ENCODE measurements at places on chromosomes 12 and 14.

DNA sequence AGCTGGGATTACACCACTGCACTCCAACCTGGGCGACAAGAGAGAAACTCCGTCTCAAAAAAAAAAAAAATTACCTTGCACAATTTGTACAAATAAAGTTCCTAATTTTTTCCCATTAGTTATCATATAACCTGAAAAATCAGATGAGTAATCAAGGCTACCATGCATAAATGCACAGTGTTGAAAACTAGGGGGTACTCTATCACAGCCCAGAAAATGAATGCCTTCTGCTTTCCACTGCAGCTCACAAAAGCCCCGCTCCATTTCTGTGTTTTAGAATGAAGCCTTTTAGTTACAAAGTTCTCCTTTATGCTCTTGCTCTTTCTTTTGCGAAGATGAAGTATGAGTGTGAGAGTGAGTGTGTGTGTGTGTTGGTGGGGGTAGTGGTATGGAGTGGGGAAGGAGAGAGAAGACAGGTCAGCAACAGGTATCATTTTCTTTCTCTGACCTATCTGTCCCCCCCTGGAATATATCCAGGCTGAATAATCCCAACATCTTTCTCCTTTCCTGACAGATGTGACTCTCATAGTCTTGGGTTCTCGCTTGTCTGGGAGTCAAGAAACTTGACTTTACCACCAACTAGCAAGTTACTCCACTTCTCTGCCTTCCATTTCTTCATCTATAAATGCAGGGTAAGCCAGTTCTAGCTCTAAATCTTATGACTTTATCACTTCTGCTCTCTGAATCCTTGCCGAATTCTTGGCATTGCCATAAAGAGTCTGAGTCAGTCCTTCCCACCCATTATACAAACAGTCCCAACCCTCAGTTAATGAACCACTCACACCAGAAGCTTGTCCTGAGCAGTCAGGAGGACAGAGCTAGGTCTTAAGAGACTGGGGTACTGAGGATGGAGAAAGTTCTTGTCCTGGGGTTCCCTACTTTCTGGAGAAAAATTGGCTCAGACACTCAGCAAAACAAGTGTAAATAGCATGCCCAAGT, 16.1 kb downstream of the BIN2 start:
- no peak for DNase-seq

GRCh38 chr12:125340791-125341190, 275.6 kb downstream of the AACS start:
- DNase-seq = no peak

GRCh38 chr12:128191380-128191779, 75.6 kb upstream of the TMEM132C start:
- DNase-seq = no peak

DNA sequence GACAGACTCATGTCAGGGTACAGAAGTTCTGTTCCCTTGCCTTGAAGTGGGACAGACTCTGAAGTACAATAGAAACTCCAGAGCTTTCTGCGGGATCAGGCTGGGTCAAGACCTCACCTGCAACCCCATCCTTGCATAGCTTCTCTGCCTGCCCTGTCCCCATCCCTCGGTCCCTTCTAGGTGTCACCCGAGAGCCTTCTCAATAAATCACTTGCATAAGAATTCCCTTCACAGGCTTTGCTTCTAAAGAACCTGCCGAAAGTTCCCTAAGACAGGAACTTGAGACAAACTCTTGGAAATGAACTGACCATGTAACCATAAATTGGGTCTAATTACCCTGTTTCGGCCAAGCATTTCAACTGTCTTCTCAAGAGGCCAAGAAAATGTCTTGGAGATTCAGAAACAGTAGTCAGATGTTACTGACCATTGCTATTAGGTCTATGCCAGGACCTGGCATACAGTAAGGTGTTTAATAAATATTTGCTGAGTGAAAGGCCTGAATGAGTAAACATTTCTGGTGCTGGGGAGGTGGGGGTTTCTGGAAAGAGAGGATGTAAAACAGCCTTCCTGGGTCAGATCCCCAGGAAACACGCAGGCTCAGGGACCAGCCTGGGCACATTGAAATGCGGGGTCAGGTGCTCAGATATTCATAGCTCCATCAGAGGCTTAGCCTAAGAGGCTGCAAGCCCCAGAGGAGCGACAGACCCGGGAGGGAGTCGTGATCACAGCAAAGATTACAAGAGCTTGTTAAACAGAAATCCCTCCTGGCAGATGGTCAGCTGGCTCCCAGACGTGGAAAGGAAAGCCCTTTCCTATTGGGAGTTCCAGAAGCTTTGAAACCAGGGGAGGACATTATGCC, 226.2 kb upstream of the LHX5 start:
- DNase-seq = no peak

DNA sequence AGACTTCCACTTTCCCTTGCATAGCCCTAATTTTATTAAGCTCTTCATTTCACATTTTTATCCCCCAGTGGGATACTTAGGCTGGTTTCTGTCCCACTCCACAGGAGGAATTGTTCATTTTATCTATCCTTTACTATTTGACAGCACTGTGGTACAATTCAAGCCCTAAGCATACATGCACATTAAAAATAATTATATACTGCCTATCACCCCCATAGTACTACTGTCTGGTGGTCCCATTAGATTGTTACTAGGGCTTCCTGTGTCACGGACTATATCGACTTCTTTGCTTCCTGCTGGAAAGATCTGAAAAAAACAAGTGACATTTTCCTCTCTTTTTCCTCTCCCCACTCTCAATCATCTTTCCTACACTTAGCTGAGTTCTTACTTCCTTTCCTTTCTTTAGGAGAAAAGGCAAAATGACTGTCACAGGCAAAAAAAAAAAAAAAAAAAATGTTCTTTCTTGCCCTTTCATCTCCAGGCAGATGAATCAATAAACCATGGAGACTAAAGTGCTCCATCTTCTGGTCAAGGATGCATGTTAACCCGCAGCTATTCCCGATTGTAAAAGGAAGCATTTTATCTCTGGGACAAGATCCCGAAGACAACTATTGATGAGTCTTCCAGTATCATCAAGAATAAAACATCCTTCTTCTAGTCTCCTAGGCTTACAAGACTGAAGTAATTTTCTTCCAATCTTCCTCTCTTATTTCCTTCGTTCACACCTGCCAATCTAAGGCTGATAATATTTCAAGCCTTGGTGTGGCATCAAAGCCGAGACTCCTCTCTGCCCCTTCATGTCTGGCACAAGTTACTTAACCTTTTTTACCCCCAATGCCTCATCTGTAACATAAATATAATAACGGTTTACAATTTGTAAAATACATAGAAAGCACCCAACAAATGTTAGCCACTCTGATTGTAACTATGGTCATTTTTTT, 94.4 kb upstream of the PLEKHG7 start:
- no peak for DNase-seq

DNA sequence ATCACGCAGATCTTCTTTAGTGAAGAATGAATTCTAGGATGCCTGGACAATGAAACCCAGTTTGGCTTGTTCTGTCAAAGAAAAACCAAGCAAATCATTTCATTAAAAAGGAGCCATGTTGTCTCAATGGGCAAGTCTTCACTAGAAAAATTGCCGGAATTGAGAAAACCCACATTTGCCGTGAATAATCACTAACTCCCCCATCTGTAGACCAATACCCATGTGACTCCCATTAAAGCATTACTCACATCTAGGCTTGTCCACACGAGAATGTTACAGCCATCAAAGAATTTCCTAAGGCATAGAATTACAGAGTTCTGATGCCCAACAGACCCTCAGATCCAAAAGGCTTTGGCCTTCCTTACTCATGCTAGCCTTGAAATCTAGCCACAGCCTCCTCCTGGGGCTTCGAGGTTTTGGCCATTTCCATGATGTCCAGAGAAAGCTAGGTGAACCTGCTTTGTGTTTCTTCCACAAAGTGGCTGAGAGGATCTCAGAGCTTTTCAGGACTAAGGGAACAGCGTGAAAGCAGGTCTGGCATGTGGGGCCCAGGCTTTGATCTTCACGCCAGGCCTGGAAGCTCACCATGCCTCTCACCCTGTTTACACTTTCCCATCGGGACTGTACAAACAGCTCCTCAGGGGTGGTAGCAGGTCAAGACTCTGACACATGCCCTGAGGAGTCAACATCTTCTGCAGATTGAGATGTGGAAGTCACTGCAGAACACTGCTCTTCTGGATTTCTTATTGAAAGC, 12.1 kb downstream of the SLC7A8 start:
- no peak for DNase-seq

- DNase-seq = no peak
These were observed 7.6 kb upstream of the PRPF40B start for GRCh38 chr12:49615725-49616124.

DNA sequence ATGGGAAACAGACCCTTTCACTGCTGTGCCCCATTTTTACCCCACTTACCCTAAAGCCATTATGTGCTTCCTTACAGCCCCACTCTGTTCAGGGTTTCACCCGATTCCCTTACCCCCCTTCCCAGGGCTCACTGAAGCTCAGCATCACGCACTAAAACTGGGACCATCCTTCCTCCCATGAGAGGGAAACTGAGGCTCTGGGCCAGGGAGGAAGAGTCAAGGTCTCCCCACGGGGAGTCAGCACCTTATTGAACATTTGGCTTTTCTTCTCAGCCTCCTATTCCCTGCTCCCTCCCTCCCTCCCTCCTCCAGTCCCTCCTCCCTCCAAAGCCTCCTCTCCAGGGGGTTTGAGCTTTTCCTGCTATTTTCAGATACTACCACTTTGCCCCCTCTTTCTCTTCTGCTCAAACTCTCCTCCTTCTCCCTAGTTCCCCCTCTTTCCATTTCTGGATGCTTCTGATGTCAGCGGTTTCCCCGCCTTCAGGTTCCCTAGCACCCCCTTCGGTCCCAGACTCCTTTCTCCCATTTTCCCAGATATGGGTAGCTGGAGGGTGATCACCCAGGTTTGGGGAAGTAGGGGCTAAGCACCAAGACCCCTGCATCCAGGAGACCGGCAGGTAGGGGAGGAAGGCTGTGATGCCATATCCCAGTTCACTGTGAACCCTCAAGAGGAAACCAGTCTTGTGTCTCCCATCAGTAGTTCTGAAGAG, 960 bp downstream of the GPR162 start:
- no peak for DNase-seq

GRCh38 chr14:93941293-93941910, 14.3 kb downstream of the FAM181A start:
- no peak for DNase-seq

DNA sequence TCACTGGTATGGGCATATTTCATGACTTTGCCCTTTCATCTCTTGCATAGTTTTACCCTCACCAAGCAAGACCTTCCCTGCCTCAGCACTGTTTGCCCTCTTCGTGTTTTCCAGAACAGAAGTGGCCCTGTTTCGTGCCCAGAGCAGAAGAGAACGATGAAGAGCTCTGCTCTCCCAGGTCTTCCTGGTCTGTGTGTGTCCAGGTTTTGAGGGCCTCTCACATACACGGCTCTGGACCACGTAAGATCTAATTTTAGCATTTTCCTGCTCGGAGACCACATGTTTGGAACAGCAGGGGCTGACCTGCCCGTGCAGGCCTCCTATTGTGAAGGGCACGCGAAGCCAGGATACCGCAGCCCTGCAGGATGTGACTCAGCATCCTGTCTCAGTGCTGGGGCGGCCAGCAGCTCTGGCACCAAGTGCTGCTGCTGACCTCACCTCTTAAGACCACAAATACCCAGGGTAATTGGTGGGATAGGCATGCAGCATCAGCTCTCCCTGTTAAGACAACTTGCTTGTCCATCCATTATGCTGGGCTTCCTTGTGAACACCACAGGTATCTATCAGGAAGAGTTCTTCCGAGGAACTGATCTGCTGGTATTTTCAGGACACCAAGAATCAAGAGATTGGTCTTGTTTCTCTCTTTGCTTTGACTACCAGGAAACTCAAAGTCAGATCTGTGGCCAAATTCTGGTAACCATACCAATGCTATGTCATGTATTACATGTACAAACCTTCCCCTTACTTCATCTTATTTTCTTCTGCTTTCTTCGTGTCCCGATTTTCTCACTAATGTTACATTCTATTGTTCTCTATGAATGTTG, 19.0 kb downstream of the SSH1 start:
- no peak for DNase-seq

DNA sequence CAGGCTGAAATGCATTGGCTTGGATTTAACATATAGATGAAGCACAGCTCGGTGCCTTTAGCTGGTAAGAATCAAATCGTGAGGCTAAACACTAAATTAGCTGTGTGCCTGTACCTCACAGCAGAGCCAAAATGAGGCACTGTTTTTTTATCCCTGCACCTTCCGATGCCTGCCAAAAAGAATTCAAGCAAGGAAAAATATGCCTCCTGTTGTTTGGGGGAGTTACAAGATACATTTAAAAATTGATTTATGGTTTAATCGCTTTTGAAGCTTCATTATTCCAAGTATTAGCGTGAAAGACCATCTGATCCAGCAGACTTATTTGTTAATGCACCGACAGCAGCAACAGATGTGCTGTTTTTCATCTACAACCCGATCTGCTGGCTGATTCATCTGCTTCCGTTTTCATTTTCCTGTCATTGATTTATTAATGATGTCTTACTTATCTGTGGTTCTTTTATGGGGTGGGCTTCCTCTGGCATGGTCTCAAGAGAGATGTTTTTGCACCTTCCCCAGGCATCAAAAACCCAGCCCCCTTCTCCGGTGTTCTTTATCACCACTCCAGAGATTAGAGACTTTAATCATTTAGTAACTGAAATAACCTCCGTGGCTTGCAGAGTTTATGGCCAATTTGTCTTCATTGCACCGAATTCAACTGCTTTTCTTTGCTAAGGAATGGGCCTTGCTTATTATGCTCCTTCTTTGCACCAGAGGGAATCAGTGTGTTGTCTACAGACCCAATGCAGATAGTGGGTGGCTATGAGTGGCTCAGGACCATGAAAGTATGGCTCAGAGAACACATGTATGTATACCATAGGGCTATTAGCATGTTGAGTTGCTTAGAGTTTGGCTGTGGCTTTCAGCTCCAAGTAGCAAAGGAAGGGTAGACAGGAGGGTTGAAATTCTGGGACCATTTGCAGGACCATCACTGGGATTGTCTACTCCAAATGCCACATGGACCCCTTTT, 166.8 kb upstream of the TMEM260 start:
- no peak for DNase-seq

DNA sequence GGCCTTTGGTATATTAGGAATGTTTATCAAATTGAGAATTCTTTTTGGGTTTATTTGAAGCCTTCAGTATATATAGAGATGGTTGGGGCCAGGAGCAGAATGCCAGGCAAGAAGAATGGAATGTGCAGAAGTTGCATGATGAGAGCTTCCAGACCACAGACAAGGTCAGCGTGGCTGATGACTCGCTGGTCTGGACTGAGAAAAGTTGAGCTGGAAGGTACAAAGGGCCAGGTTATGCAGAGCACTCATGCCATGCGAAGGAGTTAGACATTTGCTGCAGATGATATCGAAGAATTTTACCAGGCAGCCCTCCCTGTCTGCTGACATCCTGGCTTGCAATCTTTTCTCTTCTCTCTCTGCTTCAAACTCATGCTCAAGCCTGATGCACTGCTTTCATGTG, 196.2 kb upstream of the ARHGAP5 start:
- no peak for DNase-seq

GRCh38 chr12:53233671-53234121, 1.7 kb upstream of the RARG start:
- DNase-seq = no peak
